ENCODE measurements at places on chromosomes 12 and 14.
A peak's percentile ranks its signal among the peaks of the same experiment; 100 is the strongest.

GRCh38 chr14:26599291-26599690, 1.5 kb upstream of the NOVA1 start:
- ATAC-seq: no peak

DNA sequence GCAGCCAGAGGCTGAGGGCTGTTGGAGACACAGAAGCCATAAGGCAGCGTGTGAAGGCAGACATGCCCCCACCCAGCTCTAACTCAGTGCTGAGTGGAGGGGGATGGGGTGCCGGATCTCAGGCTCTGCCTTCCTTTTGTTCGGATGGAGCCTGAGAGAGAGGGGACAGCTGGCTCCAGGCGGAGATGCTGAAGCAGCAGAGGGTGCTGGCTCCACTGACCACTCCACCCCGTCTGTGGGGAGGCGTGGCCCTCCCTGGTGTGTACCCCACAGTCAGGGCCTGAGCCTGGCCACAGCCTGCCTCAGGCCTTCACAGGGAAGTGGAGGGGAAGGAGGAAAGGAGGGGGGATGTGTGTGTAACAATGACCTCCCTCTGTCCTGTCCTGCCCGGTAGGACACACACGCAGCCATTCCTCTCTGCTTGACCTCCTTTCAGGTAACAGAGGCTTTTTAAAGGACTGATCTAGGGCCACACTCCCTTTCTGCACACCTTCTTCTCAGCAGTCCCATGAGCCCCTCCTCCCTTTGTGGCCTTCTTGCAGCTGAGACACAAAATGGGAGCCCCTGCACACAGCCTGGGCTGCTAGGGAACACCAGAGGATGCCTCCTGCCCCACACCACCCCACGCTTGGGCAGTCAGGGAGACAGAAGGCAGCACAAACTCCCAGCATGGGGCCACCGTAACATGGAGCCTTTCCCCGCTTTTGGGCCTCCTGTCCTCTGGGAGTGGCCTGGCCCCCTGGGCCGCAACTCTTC, 9.6 kb upstream of the ENDOU start:
- ATAC-seq: peak; percentile 83

GRCh38 chr12:31804185-31804504, 75.3 kb upstream of the AMN1 start:
- no peak for ATAC-seq

DNA sequence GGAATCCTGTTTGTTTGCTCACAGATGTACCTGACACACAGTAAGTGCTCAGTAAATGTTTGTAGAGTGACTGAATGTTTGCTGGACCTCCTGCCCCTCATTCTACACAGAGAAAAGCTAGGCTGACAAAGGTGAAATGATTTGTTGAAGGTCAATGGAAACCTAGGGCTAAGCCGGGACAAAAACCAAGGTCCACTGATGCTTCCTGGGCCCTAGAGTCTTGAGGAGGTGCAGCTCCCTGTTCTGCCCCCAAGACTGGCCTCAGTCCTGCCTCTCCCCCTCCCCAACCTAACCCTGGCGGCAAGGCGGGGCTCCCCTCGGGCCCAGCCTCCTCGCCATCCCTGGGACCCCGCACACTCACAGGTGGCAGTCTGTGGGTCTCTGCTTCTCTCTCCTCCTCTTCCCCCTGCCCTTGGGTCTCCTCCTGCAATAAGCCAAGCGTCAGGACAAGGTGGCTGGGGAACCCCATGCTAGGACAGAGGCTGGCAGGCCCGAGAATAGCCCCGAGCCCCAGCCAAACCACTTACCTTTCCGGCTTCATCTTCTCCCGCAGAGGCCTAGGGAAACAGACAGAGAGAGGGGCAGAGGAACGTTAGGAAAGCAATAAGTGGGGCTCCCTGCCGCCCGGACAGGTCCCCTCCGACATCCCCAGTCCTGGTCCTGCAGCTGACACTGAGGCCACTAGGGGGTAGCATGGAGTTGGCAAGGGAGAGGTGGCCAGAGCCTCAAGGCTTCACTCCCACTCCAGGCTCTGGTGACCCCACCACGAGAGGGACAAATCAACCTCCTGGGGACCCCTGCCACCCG, 9.3 kb downstream of the PGF start:
- peak; percentile 91 for ATAC-seq

- no peak for ATAC-seq
Observed at GRCh38 chr12:28967426-28967825, 181.7 kb upstream of the FAR2 start.

DNA sequence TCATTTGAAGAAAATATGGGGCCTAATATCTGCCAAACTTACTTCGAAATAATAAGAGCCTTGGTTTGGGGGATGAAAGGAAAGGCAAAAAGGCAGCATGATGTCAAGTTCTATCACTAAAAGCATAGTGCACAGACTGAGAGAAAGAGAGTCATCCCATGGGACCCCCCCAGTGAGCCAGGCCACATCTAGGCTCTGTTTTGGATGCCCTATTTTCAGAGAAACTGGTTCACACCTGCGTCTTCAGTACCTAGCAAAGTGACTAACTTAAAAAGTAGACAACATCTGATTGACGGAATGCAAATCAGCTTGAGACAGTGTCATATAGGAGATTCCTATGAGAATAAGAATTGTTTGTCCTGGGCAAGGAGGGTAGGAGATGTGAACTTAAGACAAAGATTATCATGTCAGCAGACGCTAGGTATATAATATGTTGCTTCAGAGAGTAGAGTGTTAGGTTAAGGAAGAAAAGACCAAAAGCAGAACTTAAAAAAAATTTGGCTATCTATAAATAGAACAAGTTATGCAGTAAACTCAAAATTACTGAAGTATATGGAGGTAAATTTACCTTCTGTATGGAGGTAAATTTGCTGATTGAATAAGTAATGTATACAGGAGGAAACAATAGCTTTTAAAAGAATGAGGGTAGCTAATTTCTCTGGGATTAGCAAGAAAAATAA, 148.2 kb downstream of the SLC41A2 start:
- ATAC-seq: no peak

GRCh38 chr14:103292426-103293374, 41.3 kb upstream of the EIF5 start:
- peak; percentile 93 for ATAC-seq

GRCh38 chr14:91317381-91318308, 73.1 kb upstream of the GPR68 start:
- ATAC-seq: peak; percentile 96

DNA sequence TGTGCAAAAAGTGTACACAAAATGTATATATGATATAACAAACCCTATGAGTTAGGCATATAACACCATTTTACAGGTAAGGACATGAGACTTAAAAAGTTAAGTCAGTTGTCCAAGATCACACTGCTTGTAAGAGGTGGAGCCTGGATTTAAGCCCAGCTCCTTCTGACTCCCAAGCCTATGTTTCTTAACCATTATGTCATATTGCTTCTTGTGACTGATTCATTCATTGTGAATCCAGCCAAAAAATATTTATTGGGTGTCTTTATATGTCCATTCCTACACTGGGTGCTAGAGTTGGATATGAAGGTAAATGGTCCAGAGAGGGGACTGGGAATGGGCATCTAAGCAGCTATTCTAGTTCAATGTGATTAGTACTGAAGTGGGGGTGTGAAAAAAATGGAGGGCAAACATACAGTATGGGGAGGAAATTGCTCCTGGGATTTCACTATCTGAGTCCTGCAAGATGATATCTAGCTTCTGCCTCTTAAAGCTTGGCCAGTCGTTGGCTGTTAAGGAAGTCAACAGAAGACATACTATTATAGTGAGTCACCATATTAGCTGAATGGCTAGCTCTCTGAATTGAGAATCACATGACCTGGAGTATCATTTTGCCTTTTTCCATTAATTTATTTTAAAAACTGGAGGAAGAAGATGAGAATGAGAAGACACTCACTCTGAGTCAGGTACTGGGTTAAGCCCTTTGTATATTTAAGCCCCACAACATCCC, 28.8 kb downstream of the PAX9 start:
- peak; percentile 68 for ATAC-seq

GRCh38 chr14:37865719-37866549, 270.5 kb downstream of the TTC6 start:
- no peak for ATAC-seq

GRCh38 chr14:104112113-104112505, 26.3 kb upstream of the KIF26A start:
- ATAC-seq: no peak

DNA sequence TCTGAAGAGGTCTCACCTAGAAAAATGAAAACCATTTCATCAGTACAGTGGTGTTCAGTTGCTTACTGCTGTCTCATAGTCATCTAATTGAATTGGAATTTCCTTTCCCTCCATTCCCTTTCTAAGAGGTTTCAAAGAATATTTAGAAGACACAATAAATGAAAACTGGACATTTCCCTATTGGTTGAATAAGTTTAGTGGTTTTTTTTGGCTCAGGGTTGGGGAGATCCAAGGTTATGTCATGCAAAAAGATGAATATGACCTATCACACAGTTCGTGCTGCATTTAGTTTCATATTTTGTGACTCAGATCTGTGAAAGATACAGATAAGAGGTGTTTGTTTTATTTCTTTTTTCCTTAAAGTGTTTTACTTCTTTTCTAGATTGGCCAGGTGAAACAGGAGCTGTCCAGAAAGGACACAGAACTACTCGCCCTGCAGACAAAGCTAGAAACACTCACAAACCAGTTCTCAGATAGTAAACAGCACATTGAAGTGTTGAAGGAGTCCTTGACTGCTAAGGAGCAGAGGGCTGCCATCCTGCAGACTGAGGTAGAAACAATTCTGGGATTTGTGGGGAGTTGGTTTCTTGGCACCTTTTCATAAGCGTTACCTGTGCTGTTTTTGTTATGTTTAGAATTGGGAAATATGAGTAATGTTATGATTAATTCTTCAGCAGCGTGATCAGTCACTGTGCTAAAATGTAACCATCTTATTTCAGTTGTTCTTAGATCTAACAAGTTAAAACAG, 124.6 kb downstream of the ERC1 start:
- ATAC-seq: no peak
